Stimulated activated CD8-positive, alpha-beta memory T cell treated with anti-CD3 and anti-CD28 coated beads, Interleukin-15, amount 100 ng/mL, for 1 hour (primary cell): ENCODE measurements at places on chromosomes 4 and X.

DNA sequence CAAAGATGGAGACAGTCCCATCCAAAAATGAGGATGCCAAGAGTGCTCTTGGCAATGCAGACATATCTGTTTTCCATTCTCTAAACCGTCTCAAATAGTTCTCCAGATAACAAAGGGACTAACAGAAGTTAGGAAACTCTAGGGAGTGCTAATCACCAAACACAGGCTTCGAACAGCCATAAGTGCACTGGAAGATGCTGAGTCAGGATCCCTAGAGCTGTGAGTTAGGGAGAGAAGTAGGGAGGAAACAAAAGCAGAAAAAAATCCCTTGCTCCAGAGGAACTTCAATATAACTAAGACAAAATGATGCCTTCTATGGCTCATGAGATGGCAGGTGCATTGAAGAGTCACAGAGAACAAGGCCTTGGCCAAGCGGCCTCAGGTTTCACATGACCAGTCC lies 251.0 kb upstream of the PPARGC1A start:
- DNase-seq = no peak

DNA sequence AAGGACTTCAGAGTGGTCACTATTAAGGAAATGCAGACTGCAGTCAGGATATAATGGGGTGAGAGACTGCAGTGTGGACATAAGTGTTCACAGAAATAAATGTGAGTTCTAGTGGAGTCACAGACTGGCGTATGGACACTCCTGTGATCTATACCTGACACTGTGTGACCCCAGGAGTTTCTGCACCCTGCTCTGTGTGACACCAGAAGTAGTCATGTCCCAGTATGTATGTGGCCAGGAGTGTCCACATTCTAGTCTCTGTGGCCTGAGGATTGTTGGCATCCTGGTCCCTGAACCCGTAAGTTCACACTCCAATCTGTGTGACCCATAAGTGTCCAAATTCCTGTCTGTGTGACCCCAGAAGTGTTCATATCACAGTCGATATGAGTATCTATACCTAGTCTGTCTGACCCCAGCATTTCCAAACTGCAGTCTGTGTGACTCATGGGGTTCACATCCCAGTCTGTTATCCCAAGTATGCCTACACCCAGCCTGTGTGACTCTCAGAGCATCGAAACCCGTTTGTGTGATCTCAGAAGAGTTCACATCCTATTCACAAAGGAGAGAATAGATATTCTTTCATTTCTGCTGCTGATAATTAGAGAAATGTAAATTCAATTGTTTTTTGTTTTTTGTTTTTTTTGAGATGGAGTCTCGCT lies 16.3 kb downstream of the WDR13 start:
- no peak for DNase-seq

DNA sequence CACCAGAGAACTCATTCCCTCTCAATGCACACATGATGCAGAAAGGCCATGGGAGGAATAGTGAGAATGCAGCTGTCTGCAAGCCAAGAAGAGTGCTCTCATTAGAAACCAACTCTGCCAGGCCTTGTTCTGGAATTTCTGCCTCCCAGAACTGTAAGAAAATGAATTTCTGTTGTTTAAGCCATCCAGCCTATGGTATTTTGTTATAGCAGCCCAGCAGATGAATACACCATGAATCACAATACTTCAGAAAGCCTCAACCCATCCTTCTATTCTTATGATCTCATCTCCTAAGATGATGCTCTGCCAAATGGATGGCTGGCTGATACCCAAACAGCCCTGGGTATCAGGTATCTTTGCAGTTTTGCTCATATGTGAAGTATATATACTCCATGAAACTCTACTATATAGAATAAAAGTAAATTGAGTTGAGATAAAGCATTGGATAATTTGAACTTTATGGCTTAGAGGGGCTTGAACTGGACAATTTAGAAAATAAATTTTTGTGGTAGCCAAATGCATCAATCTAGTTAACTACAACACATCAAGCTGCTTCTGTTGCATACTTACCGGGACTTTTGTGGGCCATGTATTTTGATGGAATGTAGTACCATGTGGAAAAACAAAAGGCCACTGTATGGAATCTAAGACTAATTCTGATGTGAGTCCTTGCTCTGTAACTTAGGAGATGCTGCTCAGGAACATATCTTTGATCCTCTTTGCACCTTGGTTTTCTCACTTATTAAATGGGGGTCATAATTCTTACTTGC lies 245.9 kb downstream of the HS3ST1 start:
- no peak for DNase-seq

- DNase-seq = no peak
These were observed 534.6 kb downstream of the BCOR start for GRCh38 chrX:39563178-39563577.

GRCh38 chr4:113785781-113786180 lies 24.2 kb upstream of the CAMK2D start:
- no peak for DNase-seq

DNA sequence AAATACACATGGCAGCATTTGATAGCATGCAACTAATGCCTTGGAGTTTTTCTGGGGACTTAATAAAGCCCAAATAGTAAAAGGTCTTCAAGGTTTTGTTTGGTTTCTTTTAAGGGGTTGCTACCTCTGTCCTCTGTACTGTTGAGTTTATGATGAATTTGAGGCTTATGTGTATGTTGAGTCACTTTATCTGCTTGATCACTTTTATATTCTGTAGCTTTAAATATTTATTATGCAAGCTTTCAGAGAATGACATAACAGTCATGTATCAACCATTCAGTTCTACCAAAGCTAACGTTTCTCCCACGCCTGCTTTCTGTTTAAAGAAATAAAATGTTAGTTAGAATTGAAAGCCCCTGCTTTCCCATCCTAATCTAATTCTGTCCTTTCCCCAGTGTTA lies 122.2 kb downstream of the NHS start:
- DNase-seq = no peak

- no peak for DNase-seq
These were observed 66.3 kb downstream of the DHRSX start for GRCh38 chrX:2434270-2435163.
